ENCODE measurements at places on chromosomes 11 and 22.

- DNase-seq: no peak
Observed at GRCh38 chr11:122523846-122524805, 131.4 kb upstream of the UBASH3B start.

GRCh38 chr22:20844055-20845037, 14.3 kb downstream of the PI4KA start:
- no peak for DNase-seq

DNA sequence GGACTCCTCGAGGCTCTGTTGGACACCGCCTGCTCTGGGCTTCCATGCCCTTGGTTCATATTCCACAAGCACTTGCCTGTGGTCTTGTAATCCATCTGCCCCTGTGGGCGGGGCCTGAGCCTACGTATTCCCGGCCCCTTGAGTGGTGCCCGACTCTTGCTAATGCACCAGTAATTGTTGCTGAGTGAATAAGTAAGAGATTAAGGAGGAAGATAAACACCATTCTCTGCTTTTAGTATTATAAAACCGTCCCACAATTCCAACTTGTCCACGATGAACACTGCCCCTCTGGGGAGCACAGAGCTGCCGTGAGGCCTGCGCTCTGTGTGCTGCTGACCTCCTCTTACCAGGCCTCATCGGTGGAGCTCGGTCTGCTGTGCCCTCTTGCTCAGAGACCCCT, 50.3 kb downstream of the MICAL2 start:
- no peak for DNase-seq

- no peak for DNase-seq
Observed at GRCh38 chr11:42175203-42175602, 715.8 kb upstream of the LRRC4C start.

DNA sequence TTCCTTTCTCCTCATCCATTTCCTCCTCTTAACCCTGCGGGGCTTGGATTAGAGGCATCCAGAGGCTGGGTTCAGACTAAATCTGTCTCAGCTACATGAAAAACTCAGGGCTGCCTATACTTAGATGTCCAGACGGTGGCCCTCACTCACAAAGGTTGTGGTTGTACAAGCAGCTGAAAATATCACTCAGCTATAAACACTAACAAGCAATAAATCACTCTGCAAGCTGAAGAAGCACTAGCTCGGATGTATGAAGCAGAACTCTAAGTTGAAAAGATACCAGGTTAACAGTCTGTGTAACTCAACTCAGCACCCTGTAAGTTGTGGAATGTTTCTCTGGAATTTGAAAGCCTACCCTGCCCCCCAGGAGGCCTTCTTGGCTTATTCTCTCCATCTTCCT, 82.9 kb downstream of the EXT2 start:
- no peak for DNase-seq

DNA sequence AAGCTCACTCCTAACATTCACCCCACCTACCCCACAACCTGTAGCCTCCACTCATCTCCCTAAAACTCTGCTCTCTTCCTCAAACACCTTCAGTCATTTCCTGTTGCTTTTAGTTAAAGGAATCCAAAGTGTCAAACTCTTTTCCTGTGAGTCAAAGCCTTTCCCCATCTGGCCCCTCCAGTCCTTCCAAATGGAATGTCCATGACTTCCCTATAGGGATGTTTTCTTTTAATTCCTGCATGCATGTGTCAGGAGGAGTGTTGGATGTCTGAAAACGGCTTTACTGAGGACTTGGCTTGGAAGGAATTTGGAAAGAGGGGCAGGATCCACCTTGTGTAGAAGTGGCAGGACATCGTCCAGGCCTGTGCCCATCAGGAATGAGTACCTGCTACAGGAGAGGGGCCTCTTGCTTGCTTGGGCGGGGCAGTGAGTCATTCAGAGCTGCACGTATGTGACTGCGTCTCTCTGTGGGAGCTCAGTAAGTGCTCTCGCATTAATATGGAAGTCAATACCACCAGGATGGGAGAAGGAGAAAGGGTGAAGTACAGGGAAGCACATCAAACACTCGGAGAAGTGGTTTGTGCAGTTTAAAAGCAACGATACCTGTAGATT, 491.9 kb downstream of the OPCML start:
- DNase-seq: no peak

DNA sequence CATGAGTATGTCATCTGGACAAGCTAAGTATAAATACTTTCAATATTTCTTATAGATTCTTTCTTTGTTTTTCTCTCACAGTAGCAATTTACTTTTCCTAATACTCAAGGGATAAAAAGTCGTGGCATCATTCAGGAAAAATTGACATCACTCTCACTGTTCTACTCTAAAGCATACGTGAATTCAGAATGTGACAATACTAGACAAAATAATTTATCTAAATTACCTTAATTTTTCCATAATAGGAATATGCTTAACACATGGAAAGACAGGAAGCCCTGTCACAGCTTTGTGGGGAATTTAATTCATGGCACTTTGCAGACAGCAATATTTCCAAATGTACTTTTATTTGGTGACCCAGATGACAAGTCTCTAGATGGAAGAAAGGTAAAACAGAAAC, 394.6 kb downstream of the DLG2 start:
- no peak for DNase-seq

DNA sequence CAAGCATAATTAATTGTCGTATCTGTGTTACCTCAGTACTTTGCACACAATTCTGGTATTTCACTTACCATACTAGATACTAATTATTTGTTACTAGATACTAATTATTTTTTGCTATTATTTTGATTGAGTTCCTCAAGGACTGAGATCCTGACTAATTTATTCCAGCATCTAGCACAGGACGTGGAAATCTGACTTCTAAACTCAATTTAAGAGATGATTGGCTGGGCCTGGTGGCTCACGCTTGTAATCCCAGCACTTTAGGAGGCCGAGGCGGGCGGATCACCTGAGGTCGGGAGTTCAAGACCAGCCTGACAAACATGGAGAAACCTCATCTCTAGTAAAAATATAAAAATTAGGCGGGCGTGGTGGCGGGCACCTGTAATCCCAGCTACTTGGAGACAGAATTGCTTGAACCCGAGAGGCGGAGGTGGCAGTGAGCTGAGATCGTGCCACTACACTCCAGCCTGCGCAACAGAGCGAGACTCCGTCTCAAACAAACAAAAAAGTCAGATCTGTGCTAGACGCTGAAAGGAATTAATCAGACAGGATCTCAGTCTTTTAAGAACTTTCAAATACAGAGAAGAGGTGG, 527 bp upstream of the MRPL48 start:
- no peak for DNase-seq

DNA sequence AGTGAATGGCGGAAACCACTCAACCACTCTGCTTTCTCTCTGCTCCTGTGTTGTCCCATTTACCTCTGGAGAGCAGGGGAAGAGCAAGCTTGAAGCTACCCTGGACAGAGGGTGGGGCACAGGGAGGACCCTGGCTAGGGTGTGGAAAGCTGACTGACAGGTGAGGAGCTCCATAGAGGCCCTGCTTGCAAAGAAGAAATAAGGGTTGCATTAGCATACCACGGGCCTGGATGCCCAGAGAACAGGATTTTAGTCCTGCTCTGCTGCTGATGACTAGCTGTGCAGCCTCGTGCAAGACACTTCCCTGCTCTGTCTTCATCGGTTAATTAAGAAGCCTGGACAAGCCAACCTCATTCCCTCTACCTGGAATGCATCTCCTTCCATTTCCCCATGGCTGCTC, 135.0 kb downstream of the BUD13 start:
- DNase-seq: no peak

DNA sequence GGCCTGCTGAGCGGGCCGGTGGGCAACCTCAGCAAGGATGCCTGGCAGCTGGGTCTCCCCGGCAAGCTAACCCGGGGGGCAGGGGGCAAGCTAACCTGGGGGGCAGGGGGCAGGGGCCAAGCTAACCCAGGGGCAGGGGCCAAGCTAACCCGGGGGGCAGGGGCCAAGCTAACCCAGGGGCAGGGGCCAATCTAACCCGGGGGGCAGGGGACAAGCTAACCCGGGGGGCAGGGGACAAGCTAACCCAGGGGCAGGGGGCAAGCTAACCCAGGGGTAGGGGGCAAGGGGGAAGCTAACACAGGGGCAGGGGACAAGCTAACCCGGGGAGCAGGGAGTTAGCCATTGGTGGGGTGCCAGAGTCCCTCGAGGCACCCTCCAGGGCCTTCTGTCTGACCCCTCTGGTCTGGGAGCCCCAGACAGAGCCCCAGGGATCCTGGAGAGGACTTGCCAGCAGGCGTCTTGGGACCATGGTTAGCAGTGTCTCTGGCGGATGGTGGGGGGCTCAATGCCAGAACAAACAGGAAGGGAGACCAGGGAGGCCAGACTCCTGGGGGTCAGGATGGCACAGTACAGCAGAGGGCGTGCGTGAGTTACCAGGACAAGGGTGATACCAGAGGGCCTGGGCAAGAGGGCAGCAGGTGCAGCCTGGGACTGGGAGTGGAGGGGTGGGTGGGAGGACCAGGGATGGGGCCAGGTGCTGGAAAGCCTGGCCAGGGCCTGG, 16.1 kb downstream of the IGF2 start:
- no peak for DNase-seq

- DNase-seq: no peak
Observed at GRCh38 chr11:94782446-94782845, 14.3 kb downstream of the AMOTL1 start.

- no peak for DNase-seq
Observed at GRCh38 chr11:57800444-57801182, 39.0 kb downstream of the CTNND1 start.

DNA sequence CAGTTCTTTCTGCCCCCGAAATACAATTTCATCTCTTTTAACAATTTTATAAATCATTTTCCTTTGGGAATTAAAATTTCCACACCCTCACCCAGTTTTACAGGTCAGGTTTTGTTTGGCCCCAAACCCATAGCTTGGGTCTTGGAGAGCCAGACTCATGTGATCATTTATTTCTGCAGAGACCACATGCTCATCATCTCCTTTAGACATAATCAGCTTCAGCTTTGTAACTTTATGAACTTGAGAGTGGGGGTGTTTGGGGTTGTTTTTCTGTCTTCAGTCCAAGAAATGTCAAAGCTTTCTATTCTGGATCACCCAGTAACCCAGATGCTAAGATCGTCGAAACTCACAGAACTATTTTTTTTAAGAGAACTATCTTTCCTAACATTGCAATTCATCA, 70.9 kb downstream of the DBX1 start:
- DNase-seq: no peak

DNA sequence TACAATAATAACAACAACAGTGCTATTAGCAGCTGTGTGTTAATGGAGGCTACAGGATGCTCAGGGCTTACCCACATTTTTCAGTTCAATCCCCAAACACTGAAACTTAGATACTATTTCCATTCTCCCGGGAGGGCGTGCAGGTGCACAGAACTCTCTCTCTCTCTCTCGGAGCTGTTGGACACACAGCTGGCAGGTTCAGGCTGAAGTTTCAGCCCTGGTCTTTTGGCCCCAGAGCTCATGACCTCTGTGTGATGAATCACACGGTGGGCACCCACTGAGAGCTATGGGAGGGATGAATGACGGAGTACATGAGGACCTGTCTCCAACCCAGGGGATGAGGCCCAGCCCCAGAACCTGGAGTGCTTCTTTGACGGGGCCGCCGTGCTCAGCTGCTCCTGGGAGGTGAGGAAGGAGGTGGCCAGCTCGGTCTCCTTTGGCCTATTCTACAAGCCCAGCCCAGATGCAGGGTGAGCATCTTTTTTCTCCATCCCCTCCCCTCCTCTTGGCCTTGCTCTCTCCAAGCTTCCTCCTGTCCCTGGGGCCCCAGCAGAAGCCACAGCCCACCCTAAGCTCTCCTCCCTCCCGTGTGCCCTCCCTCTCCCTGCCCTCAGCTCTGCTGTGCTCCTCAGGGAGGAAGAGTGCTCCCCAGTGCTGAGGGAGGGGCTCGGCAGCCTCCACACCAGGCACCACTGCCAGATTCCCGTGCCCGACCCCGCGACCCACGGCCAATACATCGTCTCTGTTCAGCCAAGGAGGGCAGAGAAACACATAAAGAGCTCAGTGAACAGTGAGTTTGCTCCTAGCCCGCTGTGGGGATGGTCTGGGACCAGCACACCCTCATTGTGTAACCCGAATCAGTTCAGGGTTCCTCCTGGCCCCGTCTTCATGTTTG, 16.9 kb downstream of the CSF2RB start:
- DNase-seq: no peak

- no peak for DNase-seq
Observed at GRCh38 chr11:102449651-102450570, 2.7 kb downstream of the TMEM123 start.

- no peak for DNase-seq
Observed at GRCh38 chr11:134404575-134405341, 7.3 kb downstream of the B3GAT1 start.

DNA sequence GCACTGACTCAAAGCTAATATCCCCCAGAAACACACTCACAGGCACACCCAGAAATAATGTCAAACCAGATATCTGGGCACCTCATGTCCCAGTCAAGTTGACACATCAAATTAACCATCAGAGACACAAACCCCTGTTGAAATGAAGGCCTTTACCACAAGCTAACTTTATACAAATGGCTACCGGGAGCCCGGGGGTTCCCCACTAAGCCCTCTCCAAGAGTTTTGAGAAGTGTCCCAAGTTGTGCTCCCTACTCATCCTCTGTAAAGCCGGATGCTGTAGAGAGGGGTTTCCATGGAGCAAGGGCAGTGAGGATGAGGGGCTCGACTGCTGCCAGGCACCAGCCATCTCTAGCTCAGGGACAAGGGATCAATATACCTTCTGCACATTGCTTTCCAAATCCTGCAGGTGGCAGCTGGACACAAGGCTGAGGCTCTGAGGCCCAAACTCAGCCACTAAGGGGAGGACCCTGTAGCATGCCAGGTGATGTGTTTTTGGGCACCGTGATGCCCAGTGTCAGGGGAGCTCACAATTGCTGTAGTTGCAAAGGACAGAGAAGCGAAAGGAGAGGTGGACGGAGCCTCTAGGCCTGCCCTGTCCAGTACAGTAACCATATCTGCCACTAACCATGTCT, 145.7 kb downstream of the TTC17 start:
- DNase-seq: no peak

- no peak for DNase-seq
Observed at GRCh38 chr22:35883031-35883620, 145.5 kb downstream of the RBFOX2 start.

DNA sequence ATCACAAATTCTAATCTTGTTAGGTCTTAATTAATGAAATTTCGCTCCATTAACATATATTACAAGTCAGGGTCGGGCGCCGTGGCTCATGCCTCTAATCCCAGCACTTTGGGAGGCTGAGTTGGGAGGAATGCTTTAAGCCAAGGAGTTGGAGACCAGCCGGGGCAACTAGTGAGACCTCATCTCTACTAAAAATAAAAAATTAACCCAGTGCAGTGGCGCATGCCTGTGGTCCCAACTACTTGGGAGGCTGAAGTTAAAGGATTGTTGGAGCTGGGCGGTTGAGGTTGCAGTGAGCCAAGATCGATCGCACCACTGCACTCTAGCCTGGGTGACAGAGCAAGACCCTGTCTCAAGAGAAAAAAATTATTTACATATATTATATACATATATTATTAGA, 1.9 kb downstream of the TMA7B start:
- DNase-seq: no peak
